ENCODE measurements at places on chromosomes 1 and 21.
A peak's percentile ranks its signal among the peaks of the same experiment; 100 is the strongest.

DNA sequence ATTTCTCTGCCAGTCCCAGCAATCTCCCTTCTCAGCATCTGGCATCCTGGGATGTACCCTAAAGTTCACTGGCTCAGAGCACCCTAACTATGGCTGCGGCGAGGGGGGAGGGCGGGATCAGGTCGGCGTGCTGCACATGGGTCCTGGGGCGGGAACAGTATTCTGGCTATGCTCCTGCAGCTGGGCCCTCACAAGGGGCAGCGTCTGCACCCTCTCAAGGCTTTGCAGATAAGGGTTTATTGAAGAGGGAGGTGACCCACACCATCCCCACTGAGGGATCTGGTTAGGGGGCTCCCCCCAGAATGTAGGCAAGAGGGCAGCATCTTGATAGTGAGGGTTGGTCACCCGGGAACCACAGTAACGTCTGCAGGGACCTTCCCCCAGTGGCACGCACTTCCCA, 44.9 kb upstream of the PCBP3 start:
- no peak for DNase-seq

DNA sequence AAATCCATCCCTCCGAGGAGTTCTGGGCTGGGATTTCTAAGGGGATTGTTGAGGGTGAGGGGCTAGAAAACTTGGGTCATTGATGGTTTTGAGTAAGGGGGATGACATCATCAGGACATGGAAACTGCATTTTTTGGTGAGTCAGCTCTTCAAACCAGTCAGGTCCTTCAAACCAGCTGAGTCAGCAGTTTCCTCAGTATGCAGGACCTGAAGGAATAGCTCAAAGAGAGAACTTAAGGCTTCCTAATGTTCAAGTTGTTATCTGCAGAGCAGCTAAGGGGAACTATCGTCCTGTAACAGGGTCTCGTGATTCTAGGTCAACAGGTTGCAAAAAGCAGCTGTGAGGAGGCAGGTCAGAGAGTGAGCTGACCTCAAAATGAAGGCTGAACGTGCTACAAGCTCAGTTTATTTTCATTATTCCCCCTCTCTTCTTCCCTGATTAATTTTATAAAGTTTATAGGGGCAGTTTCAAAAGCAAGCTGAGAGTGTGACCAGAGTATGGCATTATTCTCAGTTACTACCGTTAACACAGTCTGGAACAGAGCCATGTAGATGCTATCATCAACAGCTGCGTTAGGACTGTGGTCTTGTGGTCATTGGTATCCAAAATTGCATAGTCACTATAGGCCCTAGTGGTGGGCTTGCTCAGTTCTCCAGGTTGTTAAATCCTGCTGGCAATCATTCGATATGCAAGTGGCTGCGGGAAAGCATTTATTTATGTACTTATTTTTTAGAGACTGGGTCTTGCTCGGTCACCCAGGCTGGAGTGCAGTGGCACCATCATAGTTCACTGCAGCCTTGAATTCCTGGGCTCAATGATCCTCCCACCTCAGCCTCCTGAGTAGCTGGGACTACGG, 10.7 kb upstream of the SDC3 start:
- DNase-seq: no peak

DNA sequence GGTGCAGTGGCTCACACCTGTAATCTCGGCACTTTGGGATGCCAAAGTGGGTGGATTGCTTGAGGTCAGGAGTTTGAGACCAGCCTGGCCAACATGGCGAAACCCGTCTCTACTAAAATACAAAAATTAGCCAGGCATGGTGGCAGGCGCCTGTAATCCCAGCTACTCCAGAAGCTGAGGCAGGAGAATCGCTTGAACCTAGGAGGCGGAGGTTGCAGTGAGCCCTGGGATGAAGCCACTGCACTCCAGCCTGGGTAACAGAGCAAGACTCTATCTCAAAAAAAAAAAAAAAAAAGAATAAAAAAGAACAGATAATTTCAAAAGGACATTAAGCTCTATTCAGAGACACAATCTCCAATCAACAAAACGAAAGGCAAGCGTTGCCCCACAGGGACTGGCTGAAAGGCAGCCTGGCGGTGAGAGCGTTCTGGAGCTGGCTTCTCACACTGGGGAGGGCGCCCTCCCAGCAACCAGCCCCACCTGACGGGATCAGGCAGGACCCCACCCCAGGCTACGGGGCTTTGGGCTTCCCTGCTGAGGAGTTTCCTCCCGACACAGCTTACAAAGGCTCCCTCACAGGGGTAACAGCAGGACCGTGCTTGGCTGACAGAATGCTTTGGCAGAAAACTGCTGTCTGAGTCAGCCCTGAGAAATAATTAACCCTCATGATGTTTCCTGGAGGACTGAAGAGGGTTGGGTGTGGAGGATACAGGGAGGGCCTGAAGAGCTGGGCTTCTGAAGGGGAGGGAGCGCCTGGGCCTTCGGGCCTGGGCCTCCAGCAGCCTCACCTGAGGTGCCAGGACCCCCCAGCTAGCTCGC, 31.1 kb upstream of the SRP9 start:
- DNase-seq: no peak

DNA sequence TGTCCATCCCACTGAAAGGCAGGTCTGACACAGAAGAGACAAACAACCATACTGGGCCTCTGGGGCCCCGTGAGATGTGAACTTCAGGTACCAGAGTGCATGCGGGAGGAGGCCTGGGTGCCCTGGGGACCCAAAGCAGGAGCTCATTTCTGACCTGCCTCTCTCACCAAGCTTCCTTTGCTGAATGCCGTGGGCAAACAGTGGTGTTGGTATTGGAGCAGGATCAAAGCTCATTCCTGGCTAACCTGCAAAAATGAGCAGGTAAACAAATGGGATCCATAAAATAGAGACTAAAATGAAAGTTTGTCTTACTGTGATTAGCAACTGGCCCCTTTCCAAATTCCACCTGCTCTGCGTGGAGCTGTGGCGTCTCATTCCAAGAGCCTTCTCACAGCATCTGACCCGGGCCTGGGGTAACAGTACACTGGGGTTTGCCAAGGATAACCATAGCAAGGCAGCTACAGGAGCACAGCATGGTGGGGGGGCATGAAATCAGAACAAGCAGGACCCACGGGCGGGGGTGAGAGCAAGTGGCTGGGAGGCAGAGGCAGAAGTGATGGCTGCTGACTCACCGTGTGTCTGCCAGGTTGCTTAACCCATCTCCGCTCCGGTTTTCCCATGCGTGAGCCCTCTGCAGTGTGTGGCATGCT, 103.6 kb downstream of the KIF26B start:
- DNase-seq: no peak

- DNase-seq: peak; percentile 69
Observed at GRCh38 chr1:192559115-192560006, 16.2 kb upstream of the RGS1 start.

DNA sequence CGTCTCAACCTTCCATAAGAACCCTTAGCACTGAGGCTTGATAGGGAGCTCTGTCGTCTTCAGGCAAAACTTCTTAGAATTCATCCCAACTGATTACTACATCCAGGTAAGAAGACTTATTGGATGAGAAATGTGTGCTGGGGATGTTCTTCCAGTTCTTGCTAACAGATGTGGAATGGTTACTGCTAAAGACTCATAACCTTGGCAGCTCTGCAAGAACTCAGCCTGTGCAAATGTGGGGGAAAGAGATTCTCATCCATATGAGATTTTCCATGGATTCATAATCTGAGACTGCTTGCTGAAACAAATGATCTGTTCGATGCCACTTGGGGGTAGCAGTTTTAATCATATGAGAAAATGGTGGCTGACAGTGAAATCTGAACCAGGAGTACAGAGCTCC, 48.2 kb downstream of the NTPCR start:
- DNase-seq: no peak

GRCh38 chr21:33640697-33641351, 717 bp downstream of the CRYZL1 start:
- no peak for DNase-seq

DNA sequence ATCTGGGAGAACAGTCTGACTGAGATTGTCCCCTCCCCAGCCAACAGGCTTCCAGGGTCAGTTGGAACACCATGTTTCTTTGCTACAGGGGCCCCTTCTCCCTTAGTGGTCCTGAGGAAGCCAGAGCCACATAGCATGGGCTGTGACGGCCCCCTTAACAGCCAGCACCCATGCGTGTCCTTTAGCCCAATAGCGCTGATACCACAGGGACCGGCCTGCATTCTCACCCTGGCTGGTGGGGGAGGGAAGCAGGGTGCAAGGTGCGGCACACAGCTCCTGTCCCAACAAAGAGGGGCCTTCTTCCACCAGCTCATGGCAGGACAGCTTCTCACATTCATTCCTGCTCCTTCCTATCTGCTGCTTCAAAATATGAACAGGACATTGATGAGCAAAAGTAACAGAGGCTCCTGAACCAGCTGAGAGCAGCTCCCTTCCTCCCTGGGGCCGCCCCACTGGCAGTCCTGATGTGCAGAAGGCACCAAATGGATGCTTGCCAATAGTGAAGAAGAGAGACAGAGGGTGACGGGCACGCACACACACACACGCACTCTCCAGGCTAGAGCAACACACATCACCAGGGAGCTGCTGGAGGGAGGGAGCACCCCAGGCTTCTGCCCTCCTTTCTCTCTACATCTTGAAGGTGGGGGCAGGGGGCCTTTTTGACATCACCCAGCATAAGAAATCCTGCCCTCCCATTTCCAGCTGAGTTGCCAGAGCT, 99.4 kb downstream of the CRYAA start:
- no peak for DNase-seq

DNA sequence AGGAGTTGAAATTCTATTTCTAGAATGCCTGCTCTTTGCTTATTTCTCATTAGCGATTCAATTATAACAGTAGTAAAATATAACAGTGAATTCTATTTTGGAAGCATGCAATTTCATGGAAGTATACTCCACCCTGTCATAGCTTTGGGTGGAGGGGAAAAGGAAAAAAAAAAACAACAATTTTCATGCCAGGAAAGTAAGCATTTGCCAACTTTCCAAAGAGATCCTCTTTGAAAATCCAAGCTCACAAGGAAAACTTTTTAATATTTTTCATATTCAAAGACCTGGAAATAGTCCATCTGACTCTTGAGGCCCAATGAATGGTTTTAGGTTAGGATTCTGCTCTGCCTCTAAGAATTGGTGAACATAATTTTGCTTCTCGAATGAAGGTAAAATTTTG, 134.5 kb downstream of the PTPN14 start:
- no peak for DNase-seq

DNA sequence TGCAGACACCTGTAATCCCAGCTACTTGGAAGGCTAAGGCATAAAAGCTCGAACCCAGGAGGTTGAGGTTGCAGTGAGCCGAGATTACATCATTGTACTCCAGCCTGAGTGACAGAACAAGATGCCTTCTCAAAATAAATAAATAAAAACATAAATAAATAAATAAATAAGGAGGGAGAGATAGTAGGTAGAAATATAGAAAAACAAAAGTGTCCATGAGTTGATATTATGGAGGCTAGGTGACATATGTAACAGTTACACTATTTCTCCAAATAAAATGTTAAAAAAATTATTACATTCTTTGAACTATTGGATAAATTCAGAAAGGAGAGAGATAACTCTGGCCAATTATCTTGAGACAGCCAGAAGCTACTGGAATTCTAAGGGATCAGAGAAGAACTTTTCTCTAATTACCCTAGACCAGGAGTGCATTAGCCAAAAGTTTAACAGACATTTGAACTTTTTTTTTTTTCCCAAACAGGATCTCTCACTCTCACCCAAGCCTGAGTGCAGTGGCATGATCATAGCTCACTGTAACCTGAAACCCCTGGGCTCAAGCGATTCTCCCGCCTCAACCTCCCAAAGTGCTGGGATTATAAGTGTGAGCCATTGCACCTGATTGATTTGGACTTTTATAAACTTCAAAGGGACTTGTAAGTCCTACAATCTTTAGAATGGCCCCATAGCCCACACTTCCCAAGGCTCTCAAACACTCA, 17.6 kb downstream of the SYNJ1 start:
- DNase-seq: no peak

DNA sequence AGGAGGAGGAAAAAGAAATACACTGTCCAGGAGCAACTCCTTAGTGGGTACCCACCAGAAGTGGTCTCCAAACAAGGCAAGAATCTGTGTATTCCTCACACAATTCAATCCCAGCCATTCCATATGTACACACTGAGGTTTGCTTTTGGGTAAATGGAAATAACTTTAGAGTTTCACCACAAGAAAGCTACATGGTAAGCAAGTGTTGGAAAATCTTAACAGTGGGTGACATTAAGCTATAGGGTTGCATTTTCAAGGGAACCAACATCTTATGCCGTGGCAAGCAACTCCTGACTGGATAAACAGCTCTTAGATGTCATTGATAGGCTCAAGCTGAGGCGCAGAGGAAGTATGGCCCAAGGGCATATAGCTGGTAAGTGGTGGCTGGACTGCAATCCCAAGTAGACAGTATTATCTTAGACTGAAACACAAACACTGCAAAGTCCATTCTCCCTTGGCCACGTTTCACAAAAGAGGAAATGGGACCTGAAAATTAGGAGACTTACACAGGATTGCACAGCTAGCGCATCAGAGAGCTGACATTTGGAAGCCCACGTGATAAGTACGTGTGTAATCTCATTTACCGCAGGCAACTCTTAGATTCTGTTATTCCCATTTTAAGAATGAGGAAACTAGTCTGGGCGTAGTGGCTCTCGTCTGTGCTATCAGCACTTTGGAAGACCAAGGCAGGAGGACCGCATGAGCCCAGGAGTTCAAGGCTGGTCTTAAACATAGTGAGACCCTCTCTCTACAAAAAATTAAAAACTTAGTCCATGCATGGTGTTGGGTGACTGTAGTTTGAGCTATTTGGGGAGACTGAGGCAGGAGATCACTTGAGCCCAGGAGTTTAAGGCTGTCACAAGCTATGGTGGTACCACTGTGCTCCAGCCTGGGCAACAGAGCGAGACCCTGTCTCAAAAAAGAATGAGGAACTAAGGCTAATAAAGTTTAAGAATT, 4.0 kb upstream of the BRWD1 start:
- no peak for DNase-seq

DNA sequence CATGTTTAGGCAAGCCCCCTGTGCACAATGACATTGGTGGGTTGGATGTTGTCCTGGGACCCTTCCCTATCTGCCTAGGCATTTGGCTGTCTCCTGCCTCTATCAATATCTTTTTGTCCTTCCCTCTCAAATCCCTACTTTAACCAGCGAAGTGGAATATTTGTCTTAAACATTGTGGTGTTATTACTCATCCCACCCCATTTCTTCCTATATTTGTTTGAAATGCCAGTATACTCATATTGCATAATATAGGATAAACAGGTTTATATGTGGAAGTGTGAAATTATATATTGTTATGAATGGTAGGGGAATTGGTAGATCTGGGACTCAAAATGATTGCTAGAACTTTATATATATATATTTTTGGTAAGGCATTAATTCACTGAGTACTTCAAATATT, 80.0 kb downstream of the ADGRL2 start:
- DNase-seq: no peak

DNA sequence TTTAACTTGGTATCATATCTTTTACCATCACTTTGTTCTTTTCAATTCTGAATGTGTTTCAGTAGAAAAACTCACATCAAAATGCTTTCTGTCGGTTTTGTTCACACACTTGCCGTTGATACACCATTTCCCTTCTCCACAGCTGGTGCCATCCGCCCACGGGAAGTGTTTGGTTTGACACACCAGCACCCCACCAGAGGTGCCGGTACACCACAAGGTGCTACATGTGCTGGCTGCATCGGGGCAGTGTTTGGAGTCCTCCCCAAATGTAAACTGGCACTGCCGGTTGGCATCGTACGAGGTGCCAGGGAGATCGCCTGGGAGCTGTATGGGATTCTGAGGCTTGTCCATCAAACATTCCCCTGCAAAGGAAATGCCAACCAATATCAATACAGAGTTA, 5.0 kb downstream of the ADAMTS1 start:
- DNase-seq: no peak

GRCh38 chr1:6491480-6491962, at the start of gene PLEKHG5:
Gene PLEKHG5, minus strand, starts transcription at chr1:6491667. Its CDS starts 14,096 bp downstream, at chr1:6477571.
- DNase-seq: no peak

- DNase-seq: no peak
Observed at GRCh38 chr1:71295350-71295749, 214.5 kb upstream of the ZRANB2 start.

- DNase-seq: no peak
Observed at GRCh38 chr1:243959998-243960397, 91.1 kb upstream of the ZBTB18 start.

Data from AG09319 (cell line).